ENCODE measurements at places on chromosomes 7 and 10. TPM values are rescaled to one million over a fixed set of nuclear protein-coding genes. Genes with fewer than 3 reads are reported as not detected.

PRLHR gene
- 1.4 TPM for total RNA-seq

TWIST1 gene
- total RNA-seq, result 51.5 TPM

PRPS1L1 gene
- total RNA-seq, result 3.9 TPM

GDF2 gene
- total RNA-seq, result 1.7 TPM

FAM221A gene
- total RNA-seq, result 9.6 TPM

KIF11 gene
- 4.1 TPM for total RNA-seq

ADRB1 gene
- 0.72 TPM for total RNA-seq

CPA4 gene
- 32.7 TPM for total RNA-seq

SPDYE9 gene
- 1.7 TPM for total RNA-seq

FXYD4 gene
- not detected for total RNA-seq

Measured in umbilical cord (tissue), 2 donors.